ENCODE measurements at places on chromosomes 7 and 10. TPM values are rescaled to one million over a fixed set of nuclear protein-coding genes. Genes with fewer than 3 reads are reported as not detected.

- H3K4me3 ChIP-seq = no peak overlapping the region
- no peaks in the 10 kb centered on the region for H3K4me1 ChIP-seq
- DNase-seq = peak; percentile 27
- no peak overlapping the region for H3K27ac ChIP-seq
- no peaks in the 10 kb centered on the region for H3K27me3 ChIP-seq
- H3K36me3 ChIP-seq = no peaks in the 10 kb centered on the region
Observed at GRCh38 chr10:77163670-77164348, 473.8 kb downstream of the KCNMA1 start.

DNA sequence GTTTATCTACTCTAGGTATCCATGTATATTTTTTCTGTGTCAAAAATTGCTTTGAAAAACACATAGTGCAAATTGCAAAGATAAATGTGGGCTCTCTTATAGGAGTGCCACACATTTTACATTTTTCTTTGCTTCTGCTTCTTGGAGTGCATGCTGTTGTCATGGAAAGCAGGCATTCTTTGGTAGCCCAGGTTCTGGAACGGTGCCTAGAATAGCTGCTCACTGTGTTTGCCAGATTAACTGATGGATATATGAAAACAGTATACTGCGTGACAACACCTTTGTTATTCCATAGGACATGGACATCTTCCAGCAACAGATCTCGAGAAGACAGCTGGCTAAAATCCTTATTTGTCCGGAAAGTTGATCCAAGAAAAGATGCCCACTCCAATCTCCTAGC is 13.4 kb downstream of the NIPSNAP2 start:
- no peak overlapping the region for H3K4me3 ChIP-seq
- no peaks in the 10 kb centered on the region for H3K36me3 ChIP-seq
- no peak overlapping the region for H3K27ac ChIP-seq
- DNase-seq = no peak
- no peaks in the 10 kb centered on the region for H3K27me3 ChIP-seq
- H3K4me1 ChIP-seq = no peaks in the 10 kb centered on the region

DNA sequence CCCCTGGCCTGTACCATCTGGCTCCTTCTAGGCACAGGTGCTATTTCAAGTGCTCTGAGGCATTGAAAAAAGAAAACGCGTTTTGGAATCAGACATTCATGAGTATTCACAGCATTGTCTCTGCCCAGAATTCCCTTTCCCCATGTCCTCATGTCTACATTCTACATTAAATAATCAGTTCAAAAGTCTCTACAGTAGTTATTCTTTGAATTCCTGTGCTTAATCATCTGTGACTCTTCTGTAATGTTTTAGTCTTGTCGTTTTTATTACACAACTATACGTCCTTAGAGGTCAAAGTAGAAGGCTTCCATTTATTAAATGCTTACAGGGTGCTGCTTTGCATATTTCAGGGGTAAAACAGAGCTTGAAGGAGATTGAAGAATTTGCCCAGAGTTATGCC is 95.7 kb downstream of the BICC1 start:
- no peak overlapping the region for H3K4me3 ChIP-seq
- H3K27me3 ChIP-seq = no peaks in the 10 kb centered on the region
- H3K36me3 ChIP-seq = no peaks in the 10 kb centered on the region

GRCh38 chr7:66100408-66101050 is 14.1 kb upstream of the CRCP start:
- H3K27me3 ChIP-seq = no peaks in the 10 kb centered on the region
- H3K4me3 ChIP-seq = peak overlapping the region; percentile 49
- H3K4me1 ChIP-seq = no peaks in the 10 kb centered on the region
- H3K27ac ChIP-seq = peak overlapping the region; percentile 96

DNA sequence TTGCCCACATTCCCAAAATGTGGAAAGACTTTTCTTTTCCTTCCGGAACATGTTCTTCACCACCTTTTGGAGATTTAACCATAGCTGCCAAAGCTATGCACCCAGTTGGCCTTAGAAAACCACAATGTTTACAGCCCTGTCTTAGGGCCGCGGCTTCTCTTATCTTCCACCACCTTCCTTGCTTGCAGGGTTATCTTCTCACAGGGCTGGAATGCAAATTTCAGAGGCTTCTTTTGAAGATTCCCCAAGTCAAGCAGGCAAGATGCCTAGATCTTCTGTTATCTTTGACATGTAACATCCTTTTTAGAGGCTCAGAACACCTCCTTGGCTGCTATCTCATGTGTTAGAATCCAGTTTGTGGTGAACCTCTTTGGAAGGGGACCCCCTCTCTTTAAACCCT is 11.1 kb downstream of the KCTD7 start:
- peaks cover 8% of the 10 kb centered on the region for H3K36me3 ChIP-seq
- no peaks in the 10 kb centered on the region for H3K4me1 ChIP-seq
- no peaks in the 10 kb centered on the region for H3K27me3 ChIP-seq
- no peak overlapping the region for H3K4me3 ChIP-seq

CHAT gene
- total RNA-seq = not detected

All from breast epithelium (tissue), 4 donors.